Activated CD4-positive, alpha-beta T cell treated with anti-CD3 and anti-CD28 coated beads, Interleukin-10, Interleukin-2, amounts not matched to agents 100 ng/mL and 50 ng/mL, durations not matched to agents 16 hours and 8 hours (primary cell): ENCODE measurements at places on chromosomes 13 and 19.
A peak's percentile ranks its signal among the peaks of the same experiment; 100 is the strongest.

DNA sequence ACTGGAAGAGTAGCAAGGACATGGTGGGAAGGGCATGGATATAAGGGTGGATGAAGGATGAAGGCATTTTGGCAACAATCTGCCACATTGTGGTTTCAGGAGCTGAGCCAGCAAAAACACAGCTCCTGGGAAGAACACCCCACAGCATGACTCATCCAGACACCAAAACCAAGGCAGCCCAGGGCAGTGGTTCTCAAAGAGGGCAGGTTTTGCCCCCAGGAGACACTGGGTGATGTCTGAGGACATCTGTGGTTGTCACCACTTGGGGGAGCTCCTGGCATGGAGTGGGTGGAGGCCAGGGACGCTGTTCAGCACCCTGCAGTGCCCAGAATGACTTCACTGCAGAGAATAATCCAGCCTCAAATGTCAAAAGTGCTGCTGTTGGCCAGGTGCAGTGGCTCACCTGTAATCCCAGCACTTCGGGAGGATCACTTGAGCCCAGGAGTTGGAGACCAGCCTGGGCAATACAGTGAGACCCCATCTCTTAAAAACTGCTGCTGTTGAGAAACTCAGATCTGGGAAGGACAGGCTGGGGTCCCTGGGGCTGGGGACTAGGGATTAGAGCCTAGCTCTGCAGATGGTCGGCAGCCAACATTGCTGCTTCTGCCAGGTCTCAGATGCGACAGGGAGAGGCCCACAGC is 16.1 kb downstream of the ZFR2 start:
- DNase-seq = no peak

GRCh38 chr13:100541897-100542825 is 46.4 kb downstream of the GGACT start:
- no peak for DNase-seq

DNA sequence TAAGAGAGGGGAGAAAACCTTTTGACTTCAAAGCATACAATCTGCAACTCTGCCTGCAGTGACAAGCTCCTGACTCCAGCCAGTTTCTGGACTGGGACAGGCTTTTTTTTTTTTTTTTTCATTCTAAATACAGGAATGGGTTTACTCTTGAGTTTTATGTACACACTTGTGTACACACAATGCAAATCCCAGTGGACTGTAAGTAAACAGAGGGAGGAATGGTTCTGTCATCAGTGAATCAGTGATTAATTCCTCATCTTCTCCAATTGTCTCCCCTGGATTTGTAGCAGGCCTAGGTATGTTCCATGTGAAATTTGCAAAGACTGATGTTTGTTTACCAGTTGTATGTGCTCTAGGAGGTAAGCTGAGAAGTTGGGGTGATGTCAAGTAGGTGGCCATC is 184.8 kb downstream of the SHISA2 start:
- DNase-seq = no peak

DNA sequence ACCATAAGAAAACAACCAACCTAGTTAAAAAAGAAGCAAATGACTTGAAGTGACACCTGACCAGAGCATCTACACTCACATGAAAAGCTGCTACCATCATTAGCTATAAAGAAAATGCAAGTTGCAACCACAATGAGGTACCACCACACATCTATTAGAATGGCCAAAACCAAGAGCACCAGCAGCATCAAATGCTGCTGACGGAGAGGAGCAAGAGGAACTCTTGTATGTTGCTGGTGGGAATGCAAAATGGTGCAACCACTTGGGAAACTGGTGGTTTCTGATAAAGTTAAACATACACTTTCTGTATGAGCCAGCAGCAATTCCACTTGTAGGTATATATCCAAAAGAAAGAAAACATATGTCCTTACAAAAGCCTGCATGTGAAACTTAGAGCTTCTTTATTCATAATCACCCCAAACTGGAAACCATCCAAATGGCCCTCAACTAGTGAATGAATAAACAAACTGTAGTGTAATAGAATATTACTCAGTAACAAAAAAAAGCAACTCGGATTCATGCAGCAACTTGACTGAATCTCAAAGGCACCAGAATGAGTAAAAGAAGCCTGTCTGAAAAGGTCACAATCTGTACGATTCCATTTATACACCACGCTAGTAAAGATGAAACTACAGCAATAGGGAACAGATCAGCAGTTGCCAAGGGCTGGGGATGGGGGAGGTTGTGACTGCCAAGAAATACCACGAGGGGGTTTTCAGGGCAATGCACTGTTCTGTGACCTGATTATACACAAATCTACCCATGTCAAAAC is 60.9 kb upstream of the RANBP3 start:
- DNase-seq = peak; percentile 54

- DNase-seq = no peak
Measured at GRCh38 chr19:341386-342127, 3.0 kb downstream of the MIER2 start.

DNA sequence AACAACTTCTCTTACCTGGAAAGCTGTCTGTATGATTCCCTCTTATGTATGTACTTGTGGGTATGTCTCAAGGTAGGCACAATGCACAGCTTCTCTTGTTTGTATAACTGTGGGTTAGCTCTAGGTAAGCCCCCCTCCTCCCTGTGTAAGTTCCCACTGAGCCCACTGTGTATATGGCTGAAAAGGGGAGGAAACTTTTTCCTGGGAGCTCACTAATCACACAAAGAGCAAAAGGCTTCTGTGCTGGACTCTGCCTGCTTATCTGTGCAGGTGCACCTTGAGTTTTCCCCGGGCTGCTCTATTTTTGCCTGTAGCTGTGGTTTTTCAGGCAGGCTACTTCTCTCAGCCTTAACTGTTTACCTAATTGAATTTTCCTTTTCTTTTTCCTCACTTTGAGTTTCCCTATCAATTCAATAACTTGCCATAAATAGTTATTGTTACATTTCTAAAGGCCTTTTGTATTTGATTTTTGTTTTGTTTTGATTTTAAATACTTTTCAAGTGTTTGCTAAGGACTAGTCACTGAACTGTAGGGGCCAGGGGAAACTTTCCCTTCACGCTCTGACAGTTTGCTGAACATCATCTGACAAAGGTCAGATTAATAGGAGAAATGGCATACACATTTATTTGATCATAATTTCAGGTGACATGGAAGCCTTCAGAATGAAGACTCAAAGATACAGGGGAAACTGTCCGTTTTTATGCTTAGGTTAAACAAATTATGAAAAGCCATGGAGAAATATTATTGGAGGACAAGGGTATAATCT is 423.5 kb upstream of the ATXN8OS start:
- no peak for DNase-seq

DNA sequence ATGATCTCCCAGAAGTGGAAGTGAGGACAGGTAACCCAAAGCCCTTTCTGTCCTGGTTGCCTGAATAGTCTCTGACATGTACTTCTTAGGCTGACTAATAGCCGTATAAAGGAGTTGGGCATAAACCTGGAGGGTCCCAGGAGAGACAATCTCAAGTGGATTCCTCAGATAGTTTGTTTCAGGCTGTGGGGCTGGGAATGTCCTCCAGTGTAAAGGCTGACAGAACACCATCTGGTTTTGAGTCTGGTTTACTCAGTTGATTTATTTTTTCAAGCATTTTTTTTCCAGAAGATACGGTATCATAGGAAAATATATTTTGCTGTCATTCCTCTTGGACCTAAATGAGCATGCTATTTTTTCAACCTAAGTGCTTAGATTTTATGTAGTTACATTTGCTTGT is 15.2 kb downstream of the HTR2A start:
- DNase-seq = no peak

- DNase-seq = no peak
Measured at GRCh38 chr13:66618702-66619101, 611.4 kb downstream of the PCDH9 start.

GRCh38 chr13:79648191-79648590 is 167.2 kb downstream of the NDFIP2 start:
- no peak for DNase-seq

DNA sequence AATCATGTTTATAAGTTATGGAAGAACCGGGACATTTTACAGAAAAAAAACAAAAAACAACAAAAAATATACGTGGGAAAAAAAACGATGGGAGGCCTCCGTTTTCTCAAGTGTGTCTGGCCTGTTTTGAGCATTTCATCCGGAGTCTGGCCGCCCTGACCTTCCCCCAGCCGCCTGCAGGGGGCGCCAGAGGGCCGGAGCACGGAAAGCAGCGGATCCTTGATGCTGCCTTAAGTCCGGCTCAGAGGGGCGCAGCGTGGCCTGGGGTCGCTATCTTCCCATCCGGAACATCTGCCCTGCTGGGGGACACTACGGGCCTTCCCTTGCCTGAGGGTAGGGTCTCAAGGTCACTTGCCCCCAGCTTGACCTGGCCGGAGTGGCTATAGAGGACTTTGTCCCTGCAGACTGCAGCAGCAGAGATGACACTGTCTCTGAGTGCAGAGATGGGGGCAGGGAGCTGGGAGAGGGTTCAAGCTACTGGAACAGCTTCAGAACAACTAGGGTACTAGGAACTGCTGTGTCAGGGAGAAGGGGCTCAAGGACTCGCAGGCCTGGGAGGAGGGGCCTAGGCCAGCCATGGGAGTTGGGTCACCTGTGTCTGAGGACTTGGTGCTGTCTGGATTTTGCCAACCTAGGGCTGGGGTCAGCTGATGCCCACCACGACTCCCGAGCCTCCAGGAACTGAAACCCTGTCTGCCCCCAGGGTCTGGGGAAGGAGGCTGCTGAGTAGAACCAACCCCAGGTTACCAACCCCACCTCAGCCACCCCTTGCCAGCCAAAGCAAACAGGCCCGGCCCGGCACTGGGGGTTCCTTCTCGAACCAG is 1.8 kb upstream of the APOE start:
- peak; percentile 77 for DNase-seq

GRCh38 chr13:113837560-113838355 is 26.1 kb downstream of the GAS6 start:
- DNase-seq = no peak

- DNase-seq = no peak
Measured at GRCh38 chr13:47081246-47081645, 184.4 kb upstream of the HTR2A start.

- no peak for DNase-seq
Measured at GRCh38 chr19:23381114-23381513, 14.2 kb downstream of the ZNF91 start.

DNA sequence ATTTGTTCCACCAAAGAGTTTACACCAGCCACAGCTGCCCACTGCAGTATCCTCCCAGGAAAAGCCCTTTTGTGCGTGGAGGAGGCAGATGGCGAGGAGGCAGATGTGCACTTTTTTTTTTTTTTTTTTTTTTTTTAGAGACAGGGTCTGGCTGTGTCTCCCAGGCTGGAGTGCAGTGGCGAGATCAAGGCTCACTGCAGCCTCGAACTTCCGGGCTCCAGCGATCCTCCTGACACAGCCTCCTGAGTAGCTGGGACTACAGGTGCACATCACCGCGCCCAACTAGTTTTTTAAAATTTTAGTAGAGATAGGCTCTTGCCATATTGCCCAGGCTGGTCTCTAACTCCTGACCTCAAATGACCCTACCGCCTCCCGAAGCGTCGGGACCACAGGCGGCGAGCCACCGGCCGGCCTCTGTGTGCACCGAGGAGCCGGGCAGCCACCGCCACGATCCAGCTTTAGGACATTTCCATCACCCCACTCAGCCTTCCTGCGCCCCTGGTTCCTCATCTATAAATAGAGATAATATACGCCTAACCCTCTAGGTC is 563 bp upstream of the PDCD5 start:
- DNase-seq = no peak

DNA sequence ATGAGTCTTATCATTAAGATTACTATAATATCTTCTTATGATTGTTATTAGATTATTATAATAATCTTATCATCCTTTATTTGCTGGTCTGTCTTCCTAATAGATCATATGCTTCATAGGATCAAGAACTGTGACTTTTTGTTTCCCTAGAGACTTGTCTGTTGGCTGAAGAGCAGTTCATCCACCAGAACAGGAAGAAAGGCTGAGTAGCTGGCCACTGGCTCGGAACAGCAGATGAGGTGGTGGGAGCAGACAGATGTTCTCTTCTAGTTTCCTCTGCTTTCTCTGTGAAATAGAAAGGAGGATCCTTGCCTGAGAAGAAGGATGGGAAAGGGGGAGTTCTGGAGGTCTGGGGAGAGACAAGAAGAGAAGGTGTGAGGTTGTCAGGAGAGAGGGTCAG is 120.0 kb downstream of the CCNA1 start:
- no peak for DNase-seq

DNA sequence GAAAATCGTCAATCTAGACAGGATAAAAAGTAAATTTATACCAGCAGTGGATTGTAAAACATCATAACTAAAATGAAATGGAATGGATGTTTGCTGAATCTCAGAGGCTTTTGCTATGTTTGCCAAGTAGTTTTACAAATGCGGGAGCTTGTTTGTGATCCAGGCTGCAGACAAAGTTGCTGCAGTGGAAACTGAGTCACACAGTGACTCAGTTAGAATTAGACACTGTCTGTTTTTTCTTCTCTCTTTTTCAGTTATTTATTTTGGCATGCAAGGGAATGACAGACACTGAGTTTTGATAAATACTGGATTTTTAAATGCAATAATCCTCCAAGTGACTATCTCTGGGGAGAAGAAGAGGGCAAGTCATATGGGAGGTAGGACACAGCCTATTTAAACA is 4.6 kb upstream of the PNMA8A start:
- DNase-seq = no peak
